NCI-H82 (cell line): ENCODE measurements at places on chromosomes 12 and 14.

DNA sequence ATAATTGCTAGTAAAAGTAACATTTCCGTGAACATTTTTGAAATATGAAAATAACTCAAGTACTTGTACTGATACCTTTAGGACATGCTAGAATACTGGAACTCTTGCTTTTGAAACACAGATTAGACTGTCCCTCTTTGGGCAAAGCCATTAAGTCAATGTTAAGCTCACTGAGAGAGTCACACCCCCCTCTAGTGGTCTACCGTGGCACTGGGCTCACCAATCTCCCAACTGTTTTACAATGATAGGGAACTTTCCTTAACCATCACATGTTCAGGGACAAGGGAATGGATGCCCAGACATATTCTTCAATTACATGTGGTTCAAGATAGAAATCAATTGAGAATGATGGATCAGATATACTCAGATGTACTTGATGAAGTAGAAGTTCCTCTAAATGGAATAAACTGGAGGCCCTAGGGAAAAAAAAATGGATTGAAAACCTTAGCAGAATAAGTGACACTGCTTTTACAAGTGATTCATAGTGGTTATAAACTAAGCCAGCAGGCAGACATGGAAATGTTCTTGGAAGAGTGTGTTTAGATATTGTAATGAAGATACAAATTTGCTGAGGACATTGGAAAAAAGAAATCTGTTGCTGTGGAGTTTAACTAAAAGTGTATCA, 17.8 kb downstream of the NANOG start:
- peak; percentile 80 for DNase-seq

DNA sequence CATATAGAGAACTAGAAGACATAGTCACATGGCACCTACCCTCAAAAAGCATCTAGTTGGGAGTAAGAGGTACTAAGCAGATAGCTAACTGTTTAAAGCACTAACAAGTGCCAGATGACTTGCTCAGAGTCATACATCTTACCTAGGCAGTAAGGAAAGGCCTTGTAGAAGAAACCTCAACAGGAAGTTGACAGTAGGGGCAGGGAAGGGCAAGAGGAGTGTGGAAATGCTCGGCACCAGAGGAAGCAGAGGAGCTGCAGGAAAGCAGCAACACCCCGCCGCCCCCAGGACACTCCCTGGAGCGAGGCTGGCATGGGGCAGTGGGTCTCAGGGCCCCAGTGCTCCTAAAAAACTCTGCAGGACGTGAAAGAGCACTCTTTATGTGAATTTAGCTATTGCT, 92.9 kb downstream of the PPP2R5C start:
- DNase-seq: no peak

- DNase-seq: no peak
Measured at GRCh38 chr12:20319366-20319765, 49.0 kb upstream of the PDE3A start.

- no peak for DNase-seq
Measured at GRCh38 chr12:65885312-65885711, 61.0 kb downstream of the HMGA2 start.

DNA sequence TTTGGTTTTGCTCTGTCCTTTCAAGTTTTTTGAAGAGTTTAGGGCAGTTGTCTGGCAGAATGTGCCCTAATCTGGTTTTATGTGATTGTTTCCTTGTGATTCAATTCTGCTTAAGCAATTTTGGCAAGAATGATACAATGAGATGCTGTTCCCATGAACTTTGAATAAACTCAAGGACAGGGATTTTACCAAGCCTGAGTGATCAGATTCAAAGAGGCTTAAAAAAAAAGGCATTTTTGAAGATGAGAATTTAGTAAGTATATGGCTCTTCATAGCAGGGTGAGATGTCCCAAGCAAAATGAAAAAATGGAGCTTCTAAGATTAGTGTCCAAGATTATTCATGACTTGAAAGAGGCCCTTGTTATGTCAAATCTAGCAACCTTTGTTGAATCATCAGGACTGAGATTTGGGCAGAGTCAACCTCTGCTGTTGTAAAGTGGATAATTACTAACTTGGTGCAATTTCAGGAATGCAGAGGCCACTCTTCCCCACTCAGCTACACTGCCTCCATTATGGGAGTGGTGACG, 180.6 kb upstream of the NUDT4 start:
- DNase-seq: no peak

DNA sequence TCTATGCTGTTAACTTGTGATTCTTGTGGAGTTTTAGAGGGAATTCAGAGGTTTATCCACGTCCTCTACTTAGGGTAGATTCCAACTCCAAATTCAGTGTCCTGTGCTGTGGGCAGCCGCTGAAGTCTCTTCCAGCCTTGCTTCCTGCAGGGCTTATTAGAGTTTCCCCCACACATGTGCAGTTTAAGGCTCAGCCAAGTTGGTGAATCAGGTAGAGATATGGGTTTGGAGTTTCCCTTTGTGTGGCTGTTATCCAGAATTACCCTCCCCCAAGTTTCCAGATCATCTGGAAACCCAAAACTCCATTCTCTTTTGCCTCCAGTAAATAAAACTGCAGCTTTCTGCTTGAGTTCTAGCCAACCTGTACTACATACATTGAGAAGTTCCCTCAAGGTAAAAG, 853.7 kb downstream of the GALC start:
- no peak for DNase-seq

GRCh38 chr12:85191-85666, 18.7 kb downstream of the IQSEC3 start:
- no peak for DNase-seq

DNA sequence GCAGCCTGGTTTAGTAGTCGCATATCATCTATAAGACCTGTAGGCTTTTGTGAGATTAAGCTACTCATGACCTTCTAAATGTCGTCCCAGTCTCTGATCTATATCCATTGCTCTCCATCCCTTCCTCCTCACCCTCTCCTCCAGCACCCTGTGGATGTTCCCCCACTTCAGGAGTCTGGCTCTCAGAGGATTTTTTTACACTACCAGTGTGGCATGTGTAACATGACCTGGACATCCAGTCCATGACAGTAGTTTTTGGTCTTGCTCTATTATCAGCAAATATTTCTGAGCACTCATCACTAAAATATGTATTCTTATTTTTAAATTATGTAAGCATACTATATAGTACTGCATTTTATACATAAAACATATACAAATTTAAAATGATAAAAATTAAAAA, 142.1 kb downstream of the DYRK2 start:
- no peak for DNase-seq

GRCh38 chr14:29007990-29008389, 241.4 kb downstream of the FOXG1 start:
- DNase-seq: no peak

DNA sequence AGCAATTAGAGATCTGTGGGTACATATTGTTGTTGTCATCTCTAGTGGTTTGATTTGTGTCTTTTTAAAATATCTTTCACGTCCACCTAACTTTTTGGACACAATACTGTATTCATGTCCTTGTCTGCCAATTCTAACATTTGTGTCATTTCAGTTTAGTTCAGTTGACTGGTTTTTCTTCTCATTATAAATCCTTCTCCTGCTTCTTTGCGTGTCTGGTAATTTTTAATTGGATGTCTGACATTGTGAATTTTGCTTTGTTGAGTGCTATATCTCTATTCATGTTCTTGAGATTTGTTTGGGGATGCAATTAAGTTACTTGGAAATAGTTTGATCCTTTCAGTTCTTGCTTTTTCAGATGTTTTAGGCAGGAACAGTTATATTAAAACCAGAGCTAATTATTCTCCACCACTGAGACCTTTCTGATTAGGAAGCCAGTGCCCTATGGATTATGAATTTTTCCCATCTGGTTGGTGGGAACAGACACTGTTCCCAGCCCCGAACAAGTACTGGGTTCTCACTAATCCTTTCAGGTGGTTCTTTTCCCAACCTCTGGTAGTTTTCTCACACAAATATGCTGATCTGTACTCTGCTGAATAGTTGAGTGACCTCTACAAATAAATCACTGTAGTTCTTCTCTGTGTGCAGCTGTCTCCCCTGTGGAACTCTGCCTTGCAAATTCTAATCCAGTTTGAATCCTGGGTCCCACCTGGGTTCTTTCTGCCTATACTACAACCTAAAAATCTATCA, 91.1 kb upstream of the DYNC1H1 start:
- no peak for DNase-seq

DNA sequence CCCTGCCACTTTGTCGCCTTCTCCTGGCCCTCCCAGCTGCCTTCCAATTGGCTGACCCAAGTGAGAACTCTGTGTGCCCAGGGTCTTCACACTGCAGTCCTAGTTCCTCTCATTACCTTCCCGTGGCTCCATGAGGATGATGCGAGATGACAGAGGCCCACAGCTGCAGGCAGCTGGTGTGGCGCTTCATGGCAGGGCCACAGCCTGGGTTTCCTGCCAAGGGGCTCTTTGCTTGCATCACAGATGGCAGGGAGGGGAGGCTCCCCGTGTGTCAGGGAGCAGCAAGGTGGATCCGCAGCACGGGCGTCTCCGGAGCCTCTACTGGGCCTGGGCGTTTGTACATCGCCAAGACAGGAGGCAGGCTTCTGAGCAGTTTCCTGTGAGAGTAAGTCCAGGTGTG, 28.9 kb downstream of the DEGS2 start:
- no peak for DNase-seq

DNA sequence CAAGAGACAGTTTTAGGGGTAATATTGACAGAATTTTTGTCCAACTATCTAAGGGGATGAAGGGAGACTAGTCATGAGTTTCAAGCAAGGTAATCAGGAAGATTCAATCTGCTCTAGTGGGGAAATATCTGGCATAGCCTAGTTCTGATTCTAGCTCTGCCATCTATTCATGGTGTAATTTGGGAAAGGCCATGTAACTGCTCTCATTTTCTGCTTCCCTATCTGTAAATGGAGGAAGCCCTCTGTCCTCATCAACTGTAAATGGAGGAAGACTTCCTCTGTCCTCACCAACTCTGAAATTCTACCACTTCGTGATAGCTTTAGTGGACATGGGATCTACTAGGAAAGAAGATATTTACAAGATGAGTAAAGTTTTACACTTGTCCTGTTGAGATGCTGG, 37.9 kb downstream of the BHLHE41 start:
- DNase-seq: no peak

- no peak for DNase-seq
Measured at GRCh38 chr12:25971654-25972041, 13.2 kb downstream of the RASSF8 start.

- DNase-seq: no peak
Measured at GRCh38 chr12:52542157-52542556, 10.8 kb downstream of the KRT71 start.

- DNase-seq: peak; percentile 10
Measured at GRCh38 chr12:26621932-26622331, 211.1 kb downstream of the ITPR2 start.

GRCh38 chr12:11651381-11651780, 1.9 kb downstream of the ETV6 start:
- DNase-seq: no peak

- peak; percentile 75 for DNase-seq
Measured at GRCh38 chr12:54439521-54440255, 20.6 kb upstream of the ITGA5 start.

- no peak for DNase-seq
Measured at GRCh38 chr14:36529062-36529461, 9.0 kb upstream of the NKX2-1 start.

DNA sequence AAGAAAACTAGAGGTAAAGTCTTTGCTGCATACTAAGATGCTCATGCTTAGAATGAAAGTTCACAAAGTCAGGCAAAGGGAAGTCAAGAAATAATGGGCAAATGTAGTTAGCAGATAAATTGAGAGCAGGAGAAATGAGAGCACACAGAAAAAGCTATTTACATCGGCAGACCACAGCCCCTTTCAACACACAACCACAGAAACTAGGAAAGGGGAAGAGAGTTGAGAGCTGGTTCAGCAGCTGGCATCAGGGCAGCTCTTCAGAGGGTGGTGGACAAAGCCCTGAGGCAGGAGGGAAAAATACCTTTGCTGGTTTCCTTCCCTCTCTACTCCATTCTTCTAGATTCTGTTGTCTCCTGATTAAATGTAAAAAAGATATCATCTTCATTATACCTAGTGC, 95.4 kb upstream of the ANO4 start:
- no peak for DNase-seq

DNA sequence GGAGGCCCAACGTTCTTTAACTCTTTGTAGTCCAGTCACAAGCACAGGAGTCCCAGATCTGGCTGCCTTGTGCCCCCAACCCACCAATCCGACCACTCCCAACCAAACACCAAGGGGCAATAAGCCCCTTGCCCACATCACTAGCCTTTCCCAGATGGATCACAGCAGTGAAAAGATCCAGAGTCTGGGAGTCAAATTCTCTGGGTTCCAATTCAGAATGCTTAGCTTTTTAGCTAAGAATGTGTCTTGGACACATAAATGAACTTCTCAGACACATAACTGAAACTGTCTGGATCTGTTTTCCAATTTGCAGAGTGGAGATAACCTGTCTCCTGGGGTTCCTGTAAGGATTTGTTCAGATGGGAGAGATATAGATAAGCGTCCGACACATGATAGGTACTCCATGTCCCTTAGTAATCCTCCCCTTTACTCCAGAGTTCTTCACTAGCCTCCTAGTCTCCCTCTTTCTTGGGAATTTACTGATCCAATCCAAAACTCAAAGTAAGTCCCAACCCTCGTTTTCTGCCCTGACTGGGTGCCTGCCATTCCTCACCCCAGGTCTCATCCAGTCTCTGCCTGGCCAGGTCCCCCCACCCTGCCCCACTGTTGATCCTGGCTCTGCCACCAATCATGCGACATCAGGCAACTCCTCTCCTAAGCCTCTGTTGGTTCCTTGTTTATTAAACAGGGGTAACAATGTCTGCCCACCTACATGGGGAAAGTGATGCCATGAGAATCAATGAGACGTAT, 439 bp upstream of the TNFRSF1A start:
- no peak for DNase-seq

DNA sequence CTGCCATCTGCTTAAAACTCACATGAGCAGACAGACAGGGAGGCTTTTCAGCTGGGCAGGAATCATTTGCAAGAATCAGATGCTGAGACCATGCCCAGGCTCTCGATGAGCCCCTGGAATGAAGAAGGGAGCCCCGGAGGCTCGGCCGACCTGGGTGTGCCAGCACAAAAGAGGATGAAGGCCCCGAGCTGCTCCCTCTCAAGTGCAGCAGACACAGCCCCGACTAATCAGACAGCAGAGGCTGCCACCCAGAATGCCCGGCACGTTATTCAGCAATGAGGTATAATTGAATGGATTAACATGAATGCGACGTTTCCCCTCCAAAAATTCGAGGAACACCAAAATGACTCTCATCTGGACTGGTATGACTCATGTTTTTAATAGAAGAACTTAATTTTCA, 58.9 kb downstream of the BCL11B start:
- DNase-seq: no peak

DNA sequence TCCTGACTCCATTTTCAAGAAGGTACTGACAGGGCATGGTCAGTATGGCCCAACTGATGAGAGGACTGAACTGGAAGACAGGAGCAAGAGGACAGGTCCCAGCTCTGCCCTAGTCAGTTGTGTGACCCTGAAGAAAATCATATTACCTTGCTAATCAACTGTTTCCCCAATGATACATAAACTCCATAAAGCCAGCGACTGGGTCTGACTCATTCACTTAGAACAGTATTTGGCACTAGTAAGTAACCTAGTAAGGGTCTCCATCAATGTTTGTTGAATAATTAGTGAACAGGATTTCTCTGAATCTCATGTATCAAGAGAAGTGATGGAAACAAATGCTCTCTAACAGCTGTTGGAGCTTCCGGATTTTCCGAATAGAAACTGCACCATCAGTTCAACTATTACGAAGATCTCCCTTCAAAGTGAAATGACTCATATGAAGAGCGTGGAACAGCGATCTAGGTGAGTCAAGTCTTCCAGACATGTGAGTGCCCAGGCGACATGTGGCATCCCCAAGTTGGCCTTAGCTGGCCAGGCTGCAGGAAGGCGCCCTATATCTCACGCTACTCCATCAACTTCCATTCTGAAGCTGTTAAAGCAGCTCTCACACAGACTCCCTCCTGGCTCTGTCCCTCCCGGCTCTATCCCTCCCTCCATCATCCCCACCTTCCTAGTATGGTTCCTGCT, 94.5 kb downstream of the TTC7B start:
- no peak for DNase-seq
